ENCODE measurements at places on chromosomes 2 and 18.

DNA sequence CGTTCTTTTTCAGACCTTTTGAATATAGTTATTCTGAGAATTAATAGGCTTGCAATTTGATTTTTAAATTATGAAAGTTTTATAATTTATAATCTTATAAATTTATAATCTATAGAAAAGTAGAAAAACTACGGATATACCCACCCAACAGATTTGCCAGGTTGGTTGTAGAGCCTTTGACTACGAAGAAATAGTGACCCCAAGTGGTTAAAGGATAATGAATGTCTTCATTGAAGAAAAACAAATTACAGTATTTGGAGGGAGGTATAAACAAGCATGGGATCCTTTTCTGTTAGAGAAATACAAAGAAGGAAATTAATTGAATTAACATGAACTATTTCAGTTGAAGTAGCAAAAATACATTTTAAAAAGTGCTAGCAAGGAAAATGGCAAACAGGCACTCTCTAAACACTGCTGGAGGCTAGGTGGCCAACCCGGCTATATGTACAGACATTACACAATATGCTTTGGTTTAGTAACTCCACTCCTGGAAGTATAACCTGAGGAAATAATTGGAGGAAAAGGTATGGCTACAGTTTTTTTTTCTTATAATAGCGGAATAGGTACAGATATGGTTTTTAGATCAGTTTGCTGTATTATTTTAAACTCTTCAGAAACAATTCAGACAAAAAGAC is 110.9 kb downstream of the MIB1 start:
- no peak for DNase-seq

GRCh38 chr2:236653863-236654262 is 84.2 kb downstream of the ACKR3 start:
- DNase-seq = no peak

GRCh38 chr18:12394428-12394827 is 13.3 kb upstream of the PRELID3A start:
- DNase-seq = no peak

DNA sequence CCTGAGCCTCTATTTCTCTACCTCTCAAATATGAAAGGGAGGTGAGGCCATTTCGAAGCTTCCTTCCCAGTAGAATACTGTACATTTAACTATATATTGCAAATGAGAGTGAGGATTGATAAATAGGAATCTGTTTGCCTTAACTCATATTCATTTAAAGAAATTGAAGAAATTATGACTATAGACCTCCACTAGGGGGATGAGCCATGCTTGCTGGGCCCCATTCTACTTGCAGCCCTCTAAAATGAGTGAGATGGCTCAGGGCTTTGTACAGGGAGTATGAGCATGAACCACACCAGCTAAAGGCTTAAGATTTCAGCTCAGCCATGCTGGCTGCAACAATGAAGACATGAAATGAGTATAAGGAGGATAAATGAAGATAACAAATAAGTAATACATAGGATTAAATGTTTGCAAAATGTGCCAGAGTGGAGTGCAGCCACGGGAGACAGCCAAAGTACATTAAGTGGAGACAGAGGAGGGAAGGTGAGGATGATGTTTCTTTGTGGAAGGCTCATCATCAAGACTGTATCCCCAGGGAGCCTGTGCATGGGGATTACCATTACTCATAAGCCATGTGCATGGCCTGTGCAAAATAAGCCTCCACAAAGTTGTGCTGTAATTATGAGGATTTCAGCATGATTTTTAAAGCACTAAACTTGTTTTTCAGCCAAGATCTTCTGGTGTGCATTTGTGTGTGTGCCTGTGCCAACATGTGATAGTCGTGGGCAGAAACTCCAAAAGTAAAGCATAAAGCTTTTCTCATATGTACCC is 300.8 kb downstream of the CNTNAP5 start:
- no peak for DNase-seq

- no peak for DNase-seq
Observed at GRCh38 chr2:231429152-231429551, 33.6 kb downstream of the B3GNT7 start.

- DNase-seq = no peak
Observed at GRCh38 chr18:64717026-64717425, 568.1 kb upstream of the LINC00305 start.

- no peak for DNase-seq
Observed at GRCh38 chr2:183195998-183196409, 71.8 kb downstream of the NUP35 start.

- no peak for DNase-seq
Observed at GRCh38 chr2:223238301-223238700, 186.3 kb downstream of the KCNE4 start.

- DNase-seq = no peak
Observed at GRCh38 chr2:187877391-187877790, 323.2 kb upstream of the TFPI start.

DNA sequence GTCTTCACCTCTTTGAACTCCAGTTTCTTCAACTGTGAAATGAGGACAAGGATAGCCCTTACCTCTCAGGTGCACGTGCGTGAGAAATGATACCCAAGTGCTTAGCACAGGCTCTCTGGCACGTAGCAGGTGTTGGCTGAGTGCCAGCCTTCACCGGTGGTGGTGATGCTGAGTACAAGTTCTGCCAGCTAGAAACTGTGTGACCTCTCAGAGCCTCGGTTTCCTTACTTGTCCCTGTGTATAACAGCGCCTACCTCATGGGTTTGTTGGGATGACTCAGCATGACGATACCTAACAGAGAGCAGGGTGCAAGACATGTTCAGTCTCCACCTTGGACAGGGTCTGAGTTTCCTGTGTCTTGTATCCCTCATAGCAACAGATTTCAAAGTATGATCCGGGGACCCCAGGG is 205.1 kb downstream of the TNS1 start:
- DNase-seq = no peak

- no peak for DNase-seq
Observed at GRCh38 chr2:230158468-230158867, 61.3 kb downstream of the SP110 start.

DNA sequence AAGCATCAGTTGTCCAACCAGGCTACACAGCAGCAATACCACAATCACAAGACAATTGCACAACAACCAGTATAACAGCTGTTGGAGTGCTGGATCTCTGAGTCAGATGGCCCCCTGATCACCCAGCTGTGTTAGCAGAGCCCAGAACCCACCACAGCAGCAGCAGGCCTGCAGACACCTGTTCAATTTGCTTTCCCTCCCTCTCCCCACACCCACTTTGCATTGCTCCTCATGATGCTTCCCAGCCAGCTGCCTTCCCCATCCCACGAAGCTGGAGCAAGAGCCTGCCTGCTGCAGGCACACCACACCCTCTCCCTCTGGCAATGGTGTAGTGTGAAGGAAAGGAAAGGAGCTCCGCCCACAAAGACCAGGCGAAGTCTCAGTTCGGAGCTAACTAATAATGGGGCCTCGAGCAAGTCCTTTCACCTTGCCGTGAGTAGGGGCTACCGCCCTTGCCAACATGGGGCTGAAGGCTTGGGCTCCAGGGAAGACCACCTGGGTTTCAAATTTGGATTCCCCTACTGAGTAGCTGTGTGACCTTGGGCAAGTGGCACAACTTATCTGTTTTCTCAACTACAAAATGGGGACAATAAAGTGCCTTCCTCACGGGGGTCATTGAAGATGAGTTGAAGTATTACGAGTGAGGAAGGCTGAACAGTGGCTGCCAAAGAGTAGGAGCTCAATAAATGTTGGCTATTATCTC is 19.4 kb upstream of the ZBTB7C start:
- DNase-seq = no peak

- no peak for DNase-seq
Observed at GRCh38 chr18:9535430-9535991, 60.2 kb downstream of the RALBP1 start.

GRCh38 chr18:49722477-49722876 is 90.9 kb downstream of the ACAA2 start:
- DNase-seq = no peak

DNA sequence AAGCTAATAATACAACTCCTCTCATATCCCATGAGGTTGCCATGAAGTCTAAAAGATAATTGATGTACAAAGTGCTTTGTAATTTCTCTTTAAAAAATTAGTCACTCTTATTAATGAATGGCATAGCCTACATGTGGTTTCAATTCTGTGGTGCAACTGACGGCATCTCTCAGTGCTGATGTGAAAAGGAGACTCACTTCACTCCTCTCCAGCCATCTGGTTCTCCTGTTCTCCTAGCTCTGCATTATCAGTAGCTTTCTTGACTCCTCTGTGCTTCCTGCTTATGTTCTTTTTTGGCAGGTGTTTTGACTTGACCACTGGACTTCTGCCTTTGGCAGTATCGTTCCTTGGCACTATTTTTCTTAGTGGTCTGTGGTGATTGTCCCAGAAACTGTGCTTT is 134.9 kb upstream of the ZFP36L2 start:
- DNase-seq = no peak

DNA sequence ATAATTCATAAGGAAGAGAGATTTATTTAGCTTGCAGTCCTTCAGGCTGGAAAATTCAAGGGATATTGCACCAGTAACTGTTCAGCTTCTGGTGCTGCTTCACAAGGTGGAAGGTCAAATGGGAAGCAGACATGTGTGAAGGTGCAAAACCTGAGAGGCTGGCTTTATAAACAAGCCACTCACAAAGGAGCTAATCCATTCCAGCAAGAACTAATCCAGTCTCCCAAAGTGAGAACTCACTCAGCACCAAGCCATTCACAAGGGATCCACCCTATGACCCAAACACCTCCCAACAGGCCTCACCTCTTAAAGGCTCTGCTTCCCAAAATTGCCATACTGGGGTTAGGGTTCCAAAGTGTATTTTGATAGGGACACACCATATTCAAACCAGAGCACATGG is 1018.4 kb upstream of the ACVR2A start:
- DNase-seq = no peak

GRCh38 chr2:235937087-235937486 is 231.1 kb downstream of the GBX2 start:
- no peak for DNase-seq

DNA sequence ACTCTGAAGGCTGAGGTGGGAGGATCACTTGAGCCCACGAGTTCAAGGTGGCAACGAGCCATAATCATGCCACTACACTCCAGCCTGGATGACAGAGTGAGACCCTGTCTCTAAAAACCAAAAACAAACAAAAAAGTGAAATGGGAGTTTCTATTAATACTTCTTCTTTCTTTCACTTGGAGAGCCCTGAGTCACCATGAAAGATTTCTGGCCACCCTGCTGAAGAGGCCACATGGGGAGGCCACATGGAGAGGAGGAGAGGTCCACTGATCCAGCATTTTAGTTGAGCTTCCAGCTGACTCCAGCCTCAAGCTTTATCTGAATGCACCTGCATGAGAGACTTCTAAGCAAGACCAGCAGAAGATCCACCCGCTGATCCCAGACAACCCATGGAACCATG is 74.2 kb upstream of the LAPTM4A start:
- no peak for DNase-seq

GRCh38 chr2:100106460-100106859 is 35.9 kb downstream of the AFF3 start:
- DNase-seq = no peak

GRCh38 chr2:573805-574392 is 103.3 kb downstream of the TMEM18 start:
- DNase-seq = no peak

- no peak for DNase-seq
Observed at GRCh38 chr2:207215308-207215707, 49.6 kb upstream of the KLF7 start.

- no peak for DNase-seq
Observed at GRCh38 chr2:26807788-26808460, 22.1 kb downstream of the CENPA start.

DNA sequence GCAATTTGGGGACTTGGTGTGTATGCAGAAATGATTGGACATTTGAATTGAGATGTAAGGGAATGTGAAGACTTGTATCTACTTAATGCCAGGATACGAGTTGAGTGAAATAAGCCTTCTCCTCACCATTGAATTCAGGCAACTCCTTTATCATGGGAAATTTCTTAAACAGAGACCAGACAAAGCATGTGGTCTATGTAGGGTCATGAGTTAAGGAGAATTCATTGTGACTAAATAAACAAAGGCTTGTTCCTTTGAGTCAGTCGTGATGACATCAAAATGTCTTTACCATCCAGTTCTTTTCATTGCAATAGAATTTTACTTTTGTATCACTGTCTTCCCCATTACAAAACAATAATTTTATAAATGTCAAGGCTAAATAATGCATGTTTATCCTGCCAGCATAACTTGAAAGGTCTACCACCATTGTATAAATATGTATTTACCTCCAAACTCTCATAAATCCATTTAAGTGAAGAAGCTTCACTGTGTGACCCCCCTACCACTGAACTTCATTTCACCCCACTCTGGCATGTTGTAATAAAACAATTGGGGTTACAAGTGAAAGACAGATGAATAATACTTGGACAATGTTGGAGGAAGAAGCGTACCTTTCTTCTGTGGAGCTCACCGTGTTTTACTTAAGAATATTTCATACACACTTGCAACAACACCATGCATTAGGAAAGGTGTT is 149.4 kb downstream of the EPHA4 start:
- DNase-seq = no peak

GRCh38 chr2:98084151-98084868 is 2.7 kb upstream of the VWA3B start:
- no peak for DNase-seq

DNA sequence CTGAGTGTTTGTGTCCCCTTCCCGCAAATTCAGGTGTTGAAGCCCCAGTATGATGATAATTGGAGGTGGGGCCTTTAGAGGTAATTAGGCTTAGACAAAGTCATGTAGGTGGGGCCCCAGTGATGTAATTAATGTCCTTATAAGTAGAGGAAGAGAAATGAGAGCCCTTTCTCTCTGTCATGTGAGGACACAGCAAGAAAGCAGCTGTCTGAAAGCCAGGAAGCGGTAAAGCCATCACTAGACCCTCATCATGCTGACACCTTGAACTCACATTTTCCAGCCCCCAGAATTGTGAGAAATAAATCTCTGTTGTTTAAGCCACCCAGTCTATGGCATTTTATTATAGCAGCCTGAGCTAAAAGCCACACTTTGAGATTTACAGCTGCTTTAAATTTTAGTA is 1580.0 kb downstream of the LRP1B start:
- DNase-seq = no peak

- no peak for DNase-seq
Observed at GRCh38 chr2:223185638-223186037, 133.6 kb downstream of the KCNE4 start.

DNA sequence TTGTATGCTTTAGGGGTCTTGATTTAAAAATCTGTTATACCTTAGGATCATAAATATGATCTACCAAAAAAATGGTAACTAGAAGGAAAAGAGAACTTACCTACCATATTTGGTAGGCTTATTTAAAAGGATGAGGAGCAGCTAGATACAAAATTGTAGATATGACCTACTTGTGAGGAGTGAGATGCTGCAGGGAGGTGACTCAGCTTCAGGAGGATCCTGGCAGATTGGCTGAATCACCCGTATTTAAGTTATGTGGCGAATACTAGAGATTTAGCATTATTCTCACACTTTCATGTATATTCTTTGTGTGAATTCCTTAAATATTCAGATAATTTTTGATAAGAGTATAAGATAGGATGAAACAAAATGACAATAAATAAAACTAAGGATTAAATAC is 657.3 kb upstream of the LINC00305 start:
- DNase-seq = no peak

GRCh38 chr18:58520969-58521368 is 107.9 kb downstream of the ALPK2 start:
- DNase-seq = no peak

Measured in cortex of kidney (tissue), 1 donor.